ENCODE measurements at places on chromosomes 3 and 15.

DNA sequence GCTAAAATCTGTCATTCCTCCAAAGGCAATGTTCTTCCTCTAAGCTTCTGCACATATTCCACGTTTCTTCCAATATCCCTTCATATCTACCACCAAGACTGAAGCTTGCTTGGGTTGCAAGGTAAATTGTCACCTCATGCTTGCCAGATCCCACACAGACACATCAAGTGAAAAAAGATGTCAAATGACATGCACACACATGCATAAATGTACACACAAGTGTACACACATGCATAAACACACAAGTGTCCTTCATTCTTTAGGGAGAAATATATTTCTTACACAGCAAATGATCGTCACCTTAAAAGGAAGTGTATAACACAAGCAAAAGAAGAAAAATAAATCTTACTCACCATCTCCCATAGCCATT is 59.4 kb downstream of the CLASP2 start:
- DNase-seq, result no peak

- DNase-seq, result no peak
Observed at GRCh38 chr3:58688574-58688973, 22.0 kb upstream of the FAM3D start.

DNA sequence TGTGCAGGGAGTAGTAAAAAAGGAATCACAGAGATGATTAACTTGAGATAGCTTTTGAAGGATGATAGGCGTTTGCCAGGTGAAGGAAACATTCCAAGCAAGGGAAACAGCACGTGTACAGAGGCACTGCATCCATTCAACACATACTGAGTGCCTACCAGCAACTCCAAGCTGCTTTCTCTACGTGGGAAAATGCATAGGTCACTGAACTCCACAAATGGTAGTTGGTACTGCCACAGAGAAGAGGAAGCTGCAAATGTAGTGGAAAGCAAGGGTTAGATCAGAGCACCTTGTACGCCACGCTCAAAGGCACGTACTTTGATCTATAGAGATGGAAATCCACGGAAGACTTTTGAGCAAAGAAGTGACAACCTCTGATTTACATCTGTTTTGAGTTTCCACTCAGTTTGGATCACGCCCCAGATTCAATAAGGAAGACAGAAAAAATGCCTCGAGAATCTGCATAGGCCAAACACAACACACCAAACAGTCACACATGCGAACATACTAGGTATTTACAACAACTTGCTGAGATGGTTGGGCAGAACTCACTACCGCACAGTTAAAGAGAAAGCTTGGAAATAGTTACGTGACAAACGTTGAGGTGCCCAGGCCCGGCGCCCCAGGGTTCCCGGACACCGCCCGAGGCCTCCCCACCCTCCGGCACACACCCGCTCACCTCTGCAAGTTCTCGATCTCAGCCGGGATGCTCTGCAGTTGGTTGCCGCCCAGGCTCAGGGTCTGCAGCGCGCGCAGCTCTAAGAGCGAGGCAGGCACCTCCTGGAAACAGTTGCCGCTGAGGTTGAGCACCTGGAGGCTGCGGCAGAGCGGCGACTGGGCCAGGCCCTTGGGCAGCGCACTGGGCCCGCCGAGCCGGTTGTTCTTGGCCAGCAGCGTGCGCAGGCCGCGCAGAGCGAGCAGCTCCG is 826 bp downstream of the LRRC58 start:
- peak; percentile 70 for DNase-seq

DNA sequence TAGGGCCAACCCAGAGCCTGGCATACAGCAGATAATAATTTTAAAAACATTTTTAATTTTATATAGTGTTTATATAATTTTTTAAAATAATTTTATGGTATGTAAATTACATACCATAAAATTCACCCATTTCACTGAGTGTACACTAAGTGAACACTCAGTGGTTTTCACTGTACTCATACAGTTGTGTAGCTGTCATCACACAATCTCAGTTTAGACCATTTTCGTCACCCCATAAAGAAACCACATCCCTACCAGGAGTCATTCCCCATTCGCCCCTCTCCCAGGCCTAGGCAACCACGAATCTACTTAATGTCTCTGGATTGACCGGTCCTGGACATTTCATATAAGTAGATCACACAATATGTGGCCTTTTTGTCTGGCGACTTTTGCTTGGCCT is 10.2 kb downstream of the EEFSEC start:
- DNase-seq, result no peak

- no peak for DNase-seq
Observed at GRCh38 chr3:14333215-14333614, 69.2 kb upstream of the SLC6A6 start.

GRCh38 chr3:184169896-184170875 is 4.5 kb upstream of the AP2M1 start:
- no peak for DNase-seq

DNA sequence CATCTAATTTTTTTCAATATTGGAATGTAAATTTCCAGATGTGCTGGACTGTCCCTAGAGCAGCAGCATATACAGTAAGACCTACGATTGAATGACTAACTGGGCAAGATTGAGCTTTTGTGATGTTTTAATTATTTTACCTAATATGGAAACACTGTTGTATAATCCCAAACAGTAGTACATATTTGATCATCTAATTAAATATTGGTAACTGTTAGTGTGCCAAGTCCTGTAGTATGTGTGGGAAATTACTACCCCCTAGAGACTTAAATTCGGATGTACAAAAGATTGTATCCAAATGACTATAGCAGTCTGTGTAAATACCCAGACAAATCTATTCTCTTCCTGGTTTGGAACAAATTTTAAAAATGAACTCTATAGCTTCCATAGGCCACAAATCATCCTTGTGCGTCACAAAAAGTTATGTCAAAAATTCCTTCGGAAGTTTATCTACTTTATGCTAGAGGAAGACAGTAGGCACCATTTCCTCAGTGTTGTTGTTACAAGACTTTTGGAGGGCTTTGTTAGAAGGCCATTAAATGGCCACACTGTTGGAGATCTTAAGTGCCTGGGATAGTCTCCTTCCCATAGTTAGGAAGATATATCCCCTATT is 41.6 kb downstream of the NKIRAS1 start:
- no peak for DNase-seq

GRCh38 chr3:49724586-49724985 is 835 bp upstream of the GMPPB start:
- no peak for DNase-seq

- no peak for DNase-seq
Observed at GRCh38 chr3:96779810-96780209, 34.6 kb upstream of the EPHA6 start.

GRCh38 chr3:63960048-63960711 is 48.0 kb upstream of the SCAANT1 start:
- DNase-seq, result no peak

- DNase-seq, result no peak
Observed at GRCh38 chr3:141419946-141420345, 51.6 kb downstream of the ZBTB38 start.

GRCh38 chr3:43178891-43179366 is 73.0 kb upstream of the POMGNT2 start:
- no peak for DNase-seq

GRCh38 chr3:66463054-66463631 is 37.7 kb downstream of the LRIG1 start:
- DNase-seq, result no peak

DNA sequence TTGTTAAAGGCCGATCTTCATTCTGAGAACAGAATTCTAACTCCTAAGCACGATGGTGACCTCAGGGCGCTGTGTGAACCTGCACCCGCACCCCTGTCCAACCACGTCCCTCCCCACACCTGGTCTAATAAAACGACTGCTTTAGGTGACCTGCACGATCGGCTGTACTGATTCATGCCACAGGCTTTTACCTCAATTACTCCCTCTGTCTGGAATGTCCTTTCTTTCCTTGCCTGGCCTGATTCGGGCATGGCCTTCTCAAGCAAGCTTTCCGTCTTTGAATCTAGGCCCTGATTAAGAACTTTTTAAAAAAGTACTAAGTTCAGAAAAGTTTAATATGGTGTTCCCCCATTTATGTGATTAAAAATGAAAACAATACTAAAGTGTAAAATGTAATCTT is 842 bp upstream of the U2SURP start:
- DNase-seq, result no peak

- DNase-seq, result no peak
Observed at GRCh38 chr3:51393134-51393495, 2.0 kb downstream of the RBM15B start.

GRCh38 chr3:52891615-52892081 is 5.7 kb downstream of the STIMATE start:
- no peak for DNase-seq

DNA sequence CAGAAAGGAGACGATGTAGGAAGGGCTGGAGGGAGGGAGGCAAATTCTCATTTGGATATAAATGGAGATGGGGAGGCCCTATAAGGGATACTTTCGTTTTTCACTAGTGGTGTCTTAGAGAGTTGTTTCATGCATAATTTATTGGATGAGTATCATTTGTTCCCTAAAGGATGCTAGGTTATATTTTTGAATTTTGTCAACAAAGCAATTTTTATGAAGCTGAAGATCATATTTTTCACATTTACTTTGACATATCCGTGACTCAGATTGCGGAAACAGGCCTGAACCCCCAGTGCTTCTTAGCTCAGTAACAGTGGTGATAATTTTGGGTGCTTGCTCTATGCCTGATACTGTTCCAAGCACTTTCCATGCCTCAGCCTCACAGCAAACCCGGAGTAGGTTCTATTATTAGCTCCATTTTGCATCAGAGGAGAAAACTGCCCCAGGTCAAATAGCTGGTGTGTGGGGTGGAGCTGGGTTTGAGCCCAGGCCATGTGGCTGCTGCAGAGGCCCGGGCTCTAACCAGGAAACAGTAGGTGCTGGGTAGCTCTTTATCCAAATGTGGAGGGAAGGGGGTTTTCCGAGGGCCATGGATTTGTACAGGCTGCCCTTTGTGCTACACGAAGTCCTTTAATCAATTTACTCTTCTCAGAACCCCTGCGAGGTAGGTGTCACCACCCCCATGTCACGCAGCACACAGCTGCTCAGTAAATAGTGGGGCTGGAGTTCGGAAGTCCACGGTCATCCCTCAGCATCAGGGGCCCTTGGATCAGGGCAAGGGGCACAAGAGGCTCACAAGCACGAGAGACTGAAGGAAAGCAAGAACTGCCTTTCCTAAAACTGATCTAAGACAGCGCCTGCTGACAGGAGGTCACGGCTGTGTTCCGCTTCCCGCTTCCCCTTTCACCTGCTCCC is 99.1 kb downstream of the SLC49A4 start:
- DNase-seq, result no peak

DNA sequence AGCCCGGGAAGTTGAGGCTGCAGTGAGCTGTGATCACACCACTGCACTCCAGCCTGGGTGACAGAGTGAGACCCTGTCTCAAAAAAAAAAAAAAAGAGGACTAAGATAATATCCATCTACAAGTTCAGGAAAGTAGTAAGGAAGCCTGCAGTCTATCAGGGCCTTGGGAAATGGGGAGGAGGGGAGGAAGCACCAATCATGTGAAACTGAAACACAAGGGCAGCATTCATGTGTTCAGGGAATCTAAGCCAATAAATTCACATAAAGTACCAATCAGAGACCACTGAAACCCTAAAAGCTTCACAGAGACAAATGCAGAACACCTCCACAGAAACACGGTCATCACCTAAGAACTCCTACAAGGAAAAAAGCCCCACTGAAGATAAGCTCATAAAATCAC is 22.9 kb upstream of the HHATL start:
- DNase-seq, result no peak
